Glomerular endothelial cell (primary cell): ENCODE measurements at places on chromosomes 6 and 20.

GRCh38 chr20:7744411-7744810 is 195.8 kb downstream of the HAO1 start:
- DNase-seq: no peak

DNA sequence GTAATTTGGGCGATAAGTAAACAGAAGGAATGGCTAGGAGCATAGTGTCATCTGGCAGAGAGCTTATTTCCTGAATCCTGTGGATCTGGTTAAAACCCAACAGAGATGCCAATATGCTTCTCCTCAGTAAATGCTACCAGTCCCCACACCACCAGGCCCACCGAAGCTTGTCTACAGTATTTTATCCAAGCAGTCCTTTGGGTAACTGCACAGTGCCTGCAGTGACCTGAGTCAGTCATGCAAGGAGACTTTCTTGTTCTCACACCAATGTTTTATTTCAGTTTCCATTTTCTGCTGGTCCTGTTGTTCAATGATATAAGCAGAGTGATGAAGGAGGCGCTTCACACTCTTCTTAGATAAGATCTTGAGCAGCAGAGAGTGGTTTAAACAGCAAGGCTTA is 326.3 kb downstream of the RIMS1 start:
- no peak for DNase-seq

- DNase-seq: no peak
Measured at GRCh38 chr6:128500749-128501600, 19.4 kb downstream of the PTPRK start.

- DNase-seq: no peak
Measured at GRCh38 chr20:47970282-47970903, 185.1 kb upstream of the SULF2 start.

- DNase-seq: no peak
Measured at GRCh38 chr6:139152088-139152891, 17.4 kb downstream of the HECA start.

DNA sequence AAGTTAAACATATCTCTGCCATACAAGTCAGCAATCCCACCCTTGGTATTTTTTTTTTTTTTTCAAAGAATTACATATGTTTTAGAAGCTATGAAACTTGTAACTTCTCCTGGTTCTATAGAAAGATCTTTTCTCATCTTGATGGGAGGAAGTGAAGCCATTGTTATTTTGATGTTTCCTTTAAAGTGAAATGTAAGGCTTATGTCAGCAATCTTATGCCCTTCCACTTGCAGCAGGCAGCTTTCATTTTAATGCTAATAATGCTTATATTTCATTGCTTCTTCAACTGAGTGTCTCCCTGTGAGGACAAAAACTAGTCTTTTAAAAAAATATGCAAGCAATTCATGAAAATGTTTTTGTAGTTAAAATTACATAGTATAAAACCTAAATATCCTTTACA is 1614.7 kb downstream of the KHDRBS2 start:
- no peak for DNase-seq

GRCh38 chr6:1904466-1904799 is 294.7 kb downstream of the FOXC1 start:
- no peak for DNase-seq

DNA sequence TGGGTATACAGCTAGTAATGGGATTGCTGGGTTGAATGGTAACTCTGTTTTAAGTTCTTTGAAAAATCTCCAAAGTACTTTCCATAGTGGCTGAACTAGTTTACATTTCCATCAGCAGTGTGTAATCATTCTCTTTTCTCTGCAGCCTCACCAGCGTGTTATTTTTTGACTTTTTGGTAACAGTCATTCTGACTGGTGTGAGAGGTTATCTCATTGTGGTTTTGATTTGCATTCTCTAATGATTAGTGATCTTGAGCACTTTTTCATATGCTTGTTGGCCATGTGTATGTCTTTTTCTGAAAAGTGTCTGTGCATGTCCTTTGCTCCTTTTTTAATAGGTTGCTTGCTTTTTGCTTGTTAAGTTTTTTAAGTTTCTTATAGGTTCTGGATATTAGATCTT is 194.2 kb upstream of the PHACTR1 start:
- no peak for DNase-seq

- no peak for DNase-seq
Measured at GRCh38 chr20:25669826-25670422, 26.7 kb downstream of the ZNF337 start.

DNA sequence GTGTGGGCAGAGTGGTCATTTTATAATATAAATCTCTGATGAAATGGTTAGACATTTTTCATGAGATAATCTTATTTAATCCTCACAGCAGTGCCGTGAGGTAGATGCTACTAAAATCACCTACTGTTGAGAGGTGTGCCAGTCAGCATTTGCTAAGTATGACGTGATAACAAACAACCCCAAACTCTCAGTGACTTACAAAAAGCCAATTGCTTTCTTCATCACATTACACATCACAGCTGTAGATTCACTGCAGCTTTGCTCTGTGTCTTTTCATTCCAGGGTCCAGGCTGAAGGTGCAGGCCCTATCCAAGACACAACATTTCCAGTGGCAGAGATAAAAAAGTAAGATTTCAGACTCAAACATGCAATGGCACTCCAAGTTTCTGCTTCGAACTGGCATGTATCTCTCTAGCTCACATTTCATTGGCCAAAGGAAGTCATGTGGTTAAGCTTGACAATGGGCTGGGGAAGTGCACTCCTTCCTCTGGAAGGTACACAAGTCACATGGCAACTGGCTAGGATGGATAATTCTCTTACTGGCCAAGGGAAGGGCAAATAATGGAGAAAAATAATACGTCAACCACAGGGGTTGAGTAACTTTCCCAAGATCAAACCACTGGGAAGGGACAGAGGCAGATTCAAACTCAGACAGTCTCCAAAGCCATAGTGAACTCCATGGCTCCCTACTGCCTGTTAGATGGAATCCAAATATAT is 69.5 kb upstream of the EPB41L1 start:
- DNase-seq: no peak

DNA sequence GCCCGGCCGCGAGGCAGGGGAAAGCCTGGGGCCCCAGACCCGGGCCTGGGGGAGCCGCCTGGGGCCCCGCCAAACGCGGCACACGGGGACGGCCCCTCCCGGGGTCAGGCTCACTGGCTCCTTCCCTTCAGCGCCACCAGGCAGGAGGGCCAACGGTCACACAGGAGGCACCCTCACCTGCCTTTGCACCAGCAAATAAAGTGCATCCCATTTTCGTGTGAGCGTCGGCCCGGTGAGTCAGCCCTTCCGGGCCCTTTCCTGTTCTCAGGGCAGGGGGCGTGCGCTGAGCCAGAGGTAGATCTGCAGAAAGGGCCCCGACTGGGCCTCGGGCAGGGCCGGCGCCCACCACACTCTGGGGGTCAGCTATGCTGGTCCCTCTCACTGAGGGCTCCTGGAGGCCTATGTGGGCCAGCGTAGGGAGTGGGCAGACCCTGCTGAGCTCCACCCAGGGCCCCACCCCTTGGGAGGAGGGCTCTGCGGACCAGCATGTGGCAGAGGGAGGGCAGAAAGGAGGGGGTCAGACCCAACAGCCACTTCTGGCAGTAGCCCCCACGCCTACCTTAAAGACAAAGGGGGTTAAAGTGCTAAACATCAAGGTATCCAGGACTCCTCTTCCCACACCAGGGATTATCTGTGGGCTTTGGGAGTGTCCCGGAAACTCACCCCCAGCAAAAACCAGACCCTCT is 931 bp upstream of the UCKL1 start:
- DNase-seq: no peak

DNA sequence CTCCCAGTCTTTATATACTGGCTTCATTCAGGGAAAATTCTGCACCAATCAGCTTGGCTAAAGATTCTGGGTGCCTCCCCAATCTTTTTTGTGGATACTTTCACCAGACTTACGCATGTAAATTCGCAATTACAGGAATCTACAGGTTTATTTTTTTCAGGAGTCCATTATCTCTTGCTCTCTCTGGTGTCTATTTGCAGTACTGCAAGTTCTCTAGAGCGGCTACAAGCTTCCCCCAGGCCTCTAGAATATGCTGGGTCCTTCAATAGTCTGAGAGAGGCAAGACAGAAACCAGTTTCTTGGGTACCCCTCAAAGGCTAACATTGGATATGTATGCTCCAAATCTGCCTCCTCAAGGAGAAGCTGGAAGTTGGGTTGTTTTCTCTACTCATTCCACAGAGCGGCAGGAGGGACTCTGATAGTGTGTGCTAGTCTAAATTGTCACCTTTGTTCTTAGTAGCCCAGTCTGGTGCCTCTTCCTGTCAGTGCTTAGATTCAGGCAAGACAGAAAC is 58.5 kb downstream of the SUN5 start:
- no peak for DNase-seq

DNA sequence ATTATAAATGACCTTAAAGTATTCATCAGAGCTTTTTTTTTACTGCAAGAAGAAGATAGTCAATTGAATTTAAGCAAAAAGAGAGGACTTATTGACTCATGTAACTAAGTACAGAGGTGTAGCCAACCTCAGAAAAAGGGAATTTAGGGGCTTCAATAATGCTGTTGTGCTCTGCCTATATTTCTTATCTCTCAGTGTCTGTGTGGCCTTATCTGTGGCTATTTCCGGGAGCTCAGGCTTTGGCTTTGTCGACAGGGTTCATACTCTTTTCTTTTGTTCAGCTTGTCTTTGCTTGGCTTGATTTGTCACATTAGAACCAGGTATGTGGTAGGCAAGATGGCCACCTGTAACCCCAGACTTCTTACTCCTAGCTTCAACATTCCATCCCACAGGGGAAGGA is 38.6 kb upstream of the FABP7 start:
- no peak for DNase-seq

- no peak for DNase-seq
Measured at GRCh38 chr20:62354811-62355341, 12.2 kb downstream of the LAMA5 start.

DNA sequence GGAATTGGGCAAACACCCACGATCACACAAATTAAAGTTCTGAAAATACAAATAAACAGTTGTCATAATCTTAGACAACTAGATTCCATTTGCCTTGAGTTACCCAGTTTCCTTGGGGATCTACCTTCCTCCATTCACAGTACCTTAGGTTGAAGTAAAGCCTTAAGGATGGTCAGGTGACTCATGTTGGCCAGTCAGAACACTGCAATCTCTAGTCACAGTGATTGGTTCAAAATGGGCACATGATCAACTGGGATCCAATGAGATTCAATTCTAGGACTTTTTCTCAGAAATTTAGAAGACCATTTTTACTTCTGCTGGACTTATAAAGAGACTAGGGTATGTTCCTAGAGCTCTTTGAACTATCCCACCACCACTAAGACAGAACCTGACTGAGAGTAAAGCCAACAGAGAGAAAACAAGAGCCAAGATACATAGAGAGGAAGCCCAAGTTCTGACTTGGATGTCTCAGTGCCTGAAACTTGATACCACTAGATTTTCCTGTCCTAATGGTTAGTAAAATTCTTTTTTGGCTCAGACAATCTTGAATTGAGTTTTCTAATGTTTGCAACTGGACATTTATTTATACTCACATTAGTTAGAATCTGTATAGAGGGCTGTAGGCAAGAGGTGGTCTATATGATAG is 8.6 kb upstream of the CLIC5 start:
- DNase-seq: no peak

- DNase-seq: no peak
Measured at GRCh38 chr6:77373955-77374354, 89.3 kb downstream of the HTR1B start.

- peak; percentile 0 for DNase-seq
Measured at GRCh38 chr6:103983860-103984259, 875.9 kb downstream of the HACE1 start.

DNA sequence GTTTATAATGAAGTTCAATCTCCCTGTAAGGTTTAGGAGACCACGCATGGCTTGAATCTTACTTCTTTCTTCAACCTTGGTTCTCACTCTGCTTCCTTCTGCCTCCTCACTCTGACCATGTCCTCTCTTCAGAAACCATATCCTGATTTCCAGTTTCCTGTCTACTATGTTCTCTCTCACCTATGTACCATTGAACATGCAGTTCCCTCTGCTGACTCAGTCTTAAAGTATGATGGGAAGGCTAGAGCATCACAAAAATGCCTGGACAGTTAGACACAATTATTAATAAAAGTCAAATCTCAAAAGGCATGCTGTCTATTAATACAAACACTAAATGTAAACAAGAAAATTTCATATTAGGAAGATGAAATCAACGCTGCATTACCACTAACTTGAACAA is 151.6 kb downstream of the PRKN start:
- DNase-seq: no peak

- no peak for DNase-seq
Measured at GRCh38 chr6:153003366-153003690, 819 bp upstream of the MTRF1L start.

- DNase-seq: no peak
Measured at GRCh38 chr6:107102414-107102805, 12.9 kb downstream of the BEND3 start.

DNA sequence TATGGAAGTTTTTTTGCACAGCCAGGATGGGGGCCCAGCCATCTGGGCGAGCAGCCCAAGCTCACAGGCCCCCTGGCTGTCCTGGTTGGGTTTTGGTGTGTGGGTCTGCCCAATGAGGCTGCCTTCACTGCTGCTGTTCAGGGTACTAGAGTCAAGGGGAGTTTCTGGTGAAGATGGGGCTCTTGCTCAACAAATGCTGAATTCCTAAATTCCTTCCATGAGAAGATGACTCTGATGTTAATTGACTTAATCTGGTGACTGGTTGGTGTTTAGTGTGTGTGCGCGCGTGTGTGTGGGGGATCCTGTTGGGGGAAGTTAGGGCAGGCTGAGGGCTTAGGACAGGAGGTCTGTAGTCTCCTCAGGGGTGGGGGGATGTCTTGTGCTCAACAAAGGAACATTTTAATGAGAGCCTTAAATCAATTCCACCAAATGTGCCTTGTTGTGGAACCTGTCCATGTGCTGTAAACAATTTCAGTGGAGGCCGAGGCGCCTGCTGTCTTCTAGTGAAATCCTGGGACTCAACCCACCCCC is 1.9 kb downstream of the PTK7 start:
- DNase-seq: no peak

GRCh38 chr20:45350217-45350616 is 2.0 kb upstream of the SDC4 start:
- no peak for DNase-seq

DNA sequence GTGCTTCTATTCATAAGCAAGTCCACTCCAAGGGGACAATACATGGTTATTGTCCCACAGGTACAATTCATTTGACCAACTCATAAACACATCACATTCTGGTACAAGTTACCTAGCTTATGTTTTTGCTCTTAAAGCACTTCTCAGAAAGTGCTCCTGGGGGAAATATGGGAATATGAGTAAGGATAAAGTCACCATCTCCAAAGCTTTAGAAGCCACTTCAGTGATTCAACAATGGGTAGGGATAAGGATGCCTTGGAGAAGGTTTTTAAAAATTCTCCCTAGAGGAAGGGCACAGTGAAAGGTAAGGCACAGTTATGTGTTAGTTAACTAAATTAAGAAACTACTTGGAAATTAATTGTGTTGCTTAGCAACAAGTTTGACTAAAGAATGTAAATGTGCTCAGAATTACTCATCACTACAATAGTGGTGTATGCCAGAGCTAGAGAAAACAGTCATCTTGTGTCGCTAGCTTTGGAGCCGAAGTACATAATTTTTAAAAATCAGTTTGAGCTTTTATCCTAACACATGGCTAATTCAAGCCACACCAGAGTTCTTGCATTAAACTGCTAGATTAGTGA is 39.5 kb upstream of the LAMP5 start:
- no peak for DNase-seq

GRCh38 chr20:3405696-3406358 is 1.6 kb downstream of the DNAAF9 start:
- no peak for DNase-seq

GRCh38 chr20:64148581-64148980 is 15.7 kb upstream of the MYT1 start:
- DNase-seq: no peak
